NCI-H69 (cell line): ENCODE measurements at places on chromosomes 7 and 10.
A peak's percentile ranks its signal among the peaks of the same experiment; 100 is the strongest.

DNA sequence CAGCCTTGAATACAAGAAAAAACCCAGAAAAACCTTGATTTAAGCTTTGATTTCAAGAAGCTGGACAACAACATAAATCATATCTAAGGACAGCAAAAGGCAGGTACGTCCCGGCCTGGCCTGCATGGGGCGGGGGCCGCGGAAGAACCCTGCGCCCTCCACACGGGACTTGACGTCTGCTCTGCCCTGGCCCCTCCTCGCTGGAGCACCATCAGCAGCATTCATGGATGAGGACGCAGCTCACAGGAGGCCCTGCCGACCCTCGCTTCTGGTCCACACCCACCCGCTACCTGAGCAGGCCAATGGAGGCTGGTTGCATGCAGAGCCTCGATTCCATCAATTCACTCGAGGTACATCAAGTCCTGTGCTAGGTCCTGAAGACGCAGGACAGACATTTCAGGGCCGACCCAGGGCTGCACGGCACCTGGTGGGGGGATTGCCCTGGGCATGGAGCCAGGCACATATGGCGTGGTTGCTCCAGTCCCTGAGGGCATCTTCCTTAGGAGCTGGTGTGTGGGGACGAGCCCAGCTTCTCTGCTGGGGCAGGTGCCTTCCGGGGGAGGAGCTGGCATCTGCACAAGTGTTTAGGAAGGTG lies 63.1 kb upstream of the NKX6-2 start:
- no peak for DNase-seq

DNA sequence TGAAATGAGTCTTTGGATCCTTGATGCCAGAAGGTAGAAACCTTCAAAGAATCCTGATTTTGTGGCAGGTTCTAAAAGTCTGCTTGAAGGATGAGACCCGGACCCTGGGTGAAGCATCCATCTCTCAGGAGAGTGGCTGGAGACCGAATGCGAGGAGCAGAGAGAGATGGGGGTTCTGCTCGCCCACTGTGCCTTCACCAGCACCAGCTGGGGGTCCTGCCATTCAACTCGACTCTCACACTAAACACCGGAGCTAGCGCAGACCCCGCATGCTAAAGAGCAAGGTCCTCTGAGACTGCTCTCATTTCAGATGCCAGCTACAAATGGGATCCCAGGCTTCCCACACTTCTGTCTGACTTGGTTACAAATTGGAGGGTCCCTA lies 218.4 kb downstream of the GLRX3 start:
- no peak for DNase-seq

GRCh38 chr7:47572939-47573757 lies 8.8 kb downstream of the TNS3 start:
- DNase-seq: no peak

- no peak for DNase-seq
These were observed 25.2 kb downstream of the TMEM270 start for GRCh38 chr7:73885975-73886798.

DNA sequence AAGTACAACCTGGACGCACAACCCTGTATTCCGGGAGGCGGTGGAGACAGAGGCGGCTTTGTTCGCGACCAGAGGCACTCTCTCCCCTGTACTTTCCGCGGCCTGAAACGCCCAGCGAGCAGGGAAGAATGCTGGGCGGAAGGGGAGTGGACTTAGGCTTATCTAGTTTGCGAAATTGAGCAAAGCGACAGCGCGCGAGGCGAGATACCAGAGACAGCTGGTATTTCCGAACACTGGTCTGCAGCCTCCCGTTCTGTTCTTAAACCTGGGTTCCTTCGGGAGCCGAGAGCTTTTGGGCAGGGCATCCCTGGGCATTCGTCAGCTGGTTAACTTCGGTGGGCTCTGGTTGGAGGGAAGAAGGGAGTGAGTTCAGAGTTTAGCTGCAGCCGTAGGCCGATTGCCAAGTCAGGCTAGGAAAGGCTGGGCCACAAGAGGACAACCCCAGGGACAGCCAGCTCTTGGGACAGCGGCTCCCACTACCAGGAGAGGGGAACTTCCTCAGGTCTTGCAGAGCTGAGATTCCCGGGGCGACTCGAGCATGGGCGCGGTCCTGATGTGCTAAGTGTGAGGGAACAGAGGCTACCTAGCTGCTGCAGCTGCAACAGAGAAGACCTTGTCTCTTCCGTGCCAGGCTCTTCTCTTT lies 3.9 kb downstream of the HMX3 start:
- no peak for DNase-seq

DNA sequence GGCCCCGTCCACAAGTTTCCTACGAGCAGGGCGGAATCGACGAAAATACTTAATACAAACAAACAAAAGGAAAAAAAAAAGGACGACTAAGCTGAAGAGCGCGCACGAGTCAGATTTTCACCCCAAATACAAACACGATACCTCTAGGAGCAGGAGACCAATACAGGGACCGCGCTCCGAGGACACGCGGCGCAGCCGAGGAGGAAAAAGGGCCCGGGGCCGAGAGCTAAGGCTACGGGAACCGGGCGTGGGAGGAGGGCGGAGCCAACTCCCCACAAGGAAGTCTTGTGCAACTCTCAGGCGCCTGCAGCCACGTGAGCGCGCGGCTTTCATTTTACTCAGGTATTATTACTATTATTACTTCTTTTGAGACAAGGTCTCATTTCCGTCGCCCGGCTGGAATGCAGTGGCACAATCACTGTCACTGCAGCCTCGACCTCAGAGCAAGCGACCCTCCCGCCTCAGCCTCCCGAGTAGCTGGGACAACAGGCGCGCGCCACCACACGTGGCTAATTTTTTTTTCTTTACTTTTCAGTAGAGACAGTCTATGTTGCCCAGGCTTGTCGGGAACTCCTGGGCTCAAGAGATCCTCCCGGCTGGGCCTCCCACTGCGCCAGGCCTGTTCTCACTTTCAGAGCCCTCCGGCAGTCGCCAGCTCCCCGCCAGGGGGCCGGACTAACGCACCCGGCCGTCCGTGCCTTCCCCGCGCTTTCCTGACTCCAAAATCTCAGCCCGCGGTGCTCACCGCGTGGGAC lies 1.2 kb downstream of the HNRNPF start:
- peak; percentile 88 for DNase-seq

DNA sequence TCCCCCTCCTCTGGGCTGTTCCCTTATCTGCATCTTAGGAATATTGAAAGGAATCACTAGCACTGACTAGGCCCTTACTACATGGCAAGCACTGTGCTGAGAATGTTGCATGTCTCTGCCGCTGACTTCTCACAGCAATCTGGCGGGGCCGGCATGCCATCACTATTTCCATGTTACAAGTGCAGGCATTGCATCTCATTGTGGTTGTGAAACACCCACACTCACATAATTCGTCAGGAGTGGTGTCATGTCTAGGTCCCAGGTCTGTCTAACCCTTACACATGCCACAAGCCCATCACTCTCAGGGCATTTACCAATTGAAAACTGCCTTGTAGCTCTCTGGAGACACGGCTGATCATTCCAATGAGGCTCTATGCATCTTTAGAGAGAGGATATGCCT lies 8.5 kb upstream of the IL2RA start:
- DNase-seq: no peak

- no peak for DNase-seq
These were observed 143.8 kb downstream of the GRK5 start for GRCh38 chr10:119351189-119351588.

- DNase-seq: peak; percentile 92
These were observed 111.9 kb downstream of the GRID1 start for GRCh38 chr10:86254526-86255174.

DNA sequence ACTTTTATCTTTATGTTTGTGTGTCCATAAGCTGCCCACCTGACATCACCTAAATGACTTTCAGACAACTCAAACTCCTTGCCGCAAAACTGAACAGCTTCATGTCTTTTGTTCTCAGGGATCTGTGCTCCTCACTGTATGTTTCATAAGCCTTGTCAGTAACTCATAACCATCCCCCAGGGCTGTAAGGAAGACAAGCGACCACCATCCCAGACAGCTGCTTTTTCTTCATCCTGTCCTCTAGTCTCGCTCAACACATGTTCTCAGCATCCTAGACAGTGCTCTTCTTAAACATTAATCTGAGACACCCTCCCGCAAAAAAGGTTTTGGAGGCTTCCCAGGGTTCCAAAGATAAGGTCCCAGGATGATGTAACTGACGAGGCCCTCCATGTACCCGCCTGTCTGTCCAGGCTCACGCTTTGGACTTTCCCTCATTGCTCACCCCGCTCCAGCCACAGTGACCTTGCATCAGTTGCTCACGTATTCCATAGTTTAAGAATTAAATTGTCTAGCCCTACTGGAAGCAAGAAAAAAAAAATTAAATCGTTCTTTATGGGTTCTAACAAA lies 69.8 kb downstream of the MAP3K8 start:
- no peak for DNase-seq

DNA sequence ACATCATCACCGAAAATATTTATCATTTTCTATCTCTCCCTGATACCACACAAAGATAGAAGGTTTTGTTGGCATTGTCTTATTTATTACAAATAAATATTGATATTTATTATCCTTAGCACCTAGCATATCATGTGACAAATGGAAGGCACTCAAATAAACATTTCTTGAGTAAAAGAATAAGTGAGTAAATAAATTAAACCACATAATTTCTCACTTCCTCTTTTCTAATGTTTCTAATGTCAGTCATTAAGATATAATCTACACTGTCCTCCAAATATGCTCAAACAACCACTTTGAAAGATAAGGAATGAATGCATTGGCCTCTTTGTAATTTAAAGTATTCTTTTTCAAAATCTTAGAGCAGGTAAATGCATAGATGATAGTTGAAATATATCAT lies 1027.8 kb upstream of the LRRTM3 start:
- no peak for DNase-seq

DNA sequence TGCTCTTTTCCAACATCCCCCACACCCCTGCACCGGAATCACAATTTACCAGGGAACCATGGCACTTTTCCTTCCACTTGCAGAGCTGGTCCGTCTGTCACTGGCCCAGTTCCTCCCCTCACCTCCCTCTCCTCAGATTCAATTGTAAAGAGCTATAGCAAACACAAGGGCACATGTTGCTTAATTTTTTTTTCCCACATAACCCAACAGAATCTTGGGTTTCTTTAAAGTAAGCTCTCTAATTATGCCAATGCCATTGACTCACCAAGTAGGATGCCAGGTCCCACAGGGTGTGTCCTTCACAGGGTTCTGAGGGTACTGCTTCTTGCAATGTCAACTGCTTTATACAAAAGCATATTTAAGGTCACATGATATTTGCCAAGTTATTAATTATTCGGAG lies 262.2 kb downstream of the AUTS2 start:
- DNase-seq: peak; percentile 76

GRCh38 chr7:134084488-134085144 lies 42.5 kb upstream of the LRGUK start:
- no peak for DNase-seq

- DNase-seq: peak; percentile 38
These were observed 145.6 kb upstream of the RNF32 start for GRCh38 chr7:156494960-156495359.
